Stimulated activated CD4-positive, alpha-beta T cell treated with anti-CD3 and anti-CD28 coated beads, TNF-alpha, amount 100 ng/mL, for 4 hours (primary cell): ENCODE measurements at places on chromosomes 5 and 9.

DNA sequence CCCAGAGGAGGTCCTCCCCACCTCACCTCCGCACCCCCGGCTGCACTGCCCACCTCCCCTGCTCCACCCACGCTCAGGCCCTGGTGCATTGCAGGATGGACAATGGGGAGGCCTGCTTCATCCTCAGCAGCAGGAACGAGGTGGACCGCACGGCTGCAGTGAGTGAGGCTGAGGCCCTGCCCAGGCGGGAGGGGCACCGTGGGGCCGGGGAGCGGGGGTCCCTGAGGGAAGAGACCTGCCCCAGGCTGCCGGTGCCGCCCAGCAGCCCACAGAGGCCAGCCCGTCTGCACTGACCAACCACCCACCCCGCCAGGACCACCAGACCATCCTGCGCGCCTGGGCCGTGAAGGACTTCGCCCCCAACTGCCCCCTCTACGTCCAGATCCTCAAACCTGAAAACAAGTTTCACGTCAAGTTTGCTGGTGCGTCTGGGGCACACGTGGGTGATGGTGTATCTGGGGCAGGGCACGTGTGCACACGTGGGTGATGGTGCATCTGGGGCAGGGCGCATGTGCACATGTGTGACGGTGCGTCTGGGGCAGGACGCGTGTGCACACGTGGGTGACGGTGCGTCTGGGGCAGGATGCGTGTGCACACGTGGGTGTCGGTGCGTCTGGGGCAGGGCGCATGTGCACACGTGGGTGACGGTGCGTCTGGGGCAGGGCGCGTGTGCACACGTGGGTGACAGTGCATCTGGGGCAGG lies 66.7 kb downstream of the KCNT1 start:
- DNase-seq, result no peak

- DNase-seq, result no peak
Observed at GRCh38 chr5:103255691-103256090, 2.9 kb upstream of the MACIR start.

DNA sequence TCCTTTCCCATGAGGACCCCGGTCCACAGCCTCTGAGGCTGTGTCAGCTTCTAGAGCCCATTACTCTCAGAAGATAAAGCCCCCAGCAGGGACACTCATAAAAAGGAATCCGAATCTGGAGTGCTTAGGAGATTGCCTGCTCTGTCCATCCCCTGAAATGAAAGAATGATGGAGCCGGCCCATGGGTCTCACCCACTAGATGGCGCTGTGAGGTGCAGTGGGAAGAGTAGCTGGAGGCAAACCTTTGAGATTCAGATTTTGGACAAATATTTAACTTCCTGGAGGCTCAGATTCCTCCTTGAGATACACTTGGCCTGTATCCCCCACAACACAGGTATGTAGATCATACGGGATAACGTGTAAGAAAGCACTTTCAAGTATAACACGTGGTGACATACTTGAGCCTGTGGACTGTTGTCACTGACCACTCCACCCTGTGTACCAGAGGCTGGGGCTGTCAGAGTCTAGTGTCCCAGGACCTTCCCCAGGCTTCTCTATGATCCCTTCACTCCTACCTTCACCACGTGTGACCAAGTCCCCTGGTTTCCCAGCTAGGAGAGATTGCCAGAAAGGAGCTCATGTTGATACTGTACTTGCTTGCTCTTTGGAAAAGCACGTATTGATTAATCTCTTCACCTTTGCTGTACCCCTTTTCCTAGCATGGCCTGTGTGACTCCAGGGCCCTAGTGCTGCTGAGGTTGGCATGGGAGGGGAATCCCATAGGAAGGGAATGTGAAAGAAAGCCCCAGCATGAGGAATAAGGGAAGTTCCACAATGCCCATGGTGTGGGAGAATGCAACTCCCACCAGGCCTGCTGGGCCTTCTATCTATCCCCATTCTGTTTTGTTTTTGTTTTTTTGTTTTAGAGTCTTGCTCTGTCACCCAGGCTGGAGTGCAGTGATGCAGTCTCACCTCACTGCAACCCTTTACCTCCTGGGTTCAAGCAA lies 32.1 kb downstream of the TRMO start:
- peak; percentile 37 for DNase-seq

- DNase-seq, result no peak
Observed at GRCh38 chr5:112823181-112823580, 37.9 kb upstream of the SRP19 start.

GRCh38 chr5:44275329-44275728 lies 113.9 kb downstream of the FGF10 start:
- no peak for DNase-seq

- DNase-seq, result no peak
Observed at GRCh38 chr5:127060470-127060985, 12.8 kb downstream of the C5orf63 start.

DNA sequence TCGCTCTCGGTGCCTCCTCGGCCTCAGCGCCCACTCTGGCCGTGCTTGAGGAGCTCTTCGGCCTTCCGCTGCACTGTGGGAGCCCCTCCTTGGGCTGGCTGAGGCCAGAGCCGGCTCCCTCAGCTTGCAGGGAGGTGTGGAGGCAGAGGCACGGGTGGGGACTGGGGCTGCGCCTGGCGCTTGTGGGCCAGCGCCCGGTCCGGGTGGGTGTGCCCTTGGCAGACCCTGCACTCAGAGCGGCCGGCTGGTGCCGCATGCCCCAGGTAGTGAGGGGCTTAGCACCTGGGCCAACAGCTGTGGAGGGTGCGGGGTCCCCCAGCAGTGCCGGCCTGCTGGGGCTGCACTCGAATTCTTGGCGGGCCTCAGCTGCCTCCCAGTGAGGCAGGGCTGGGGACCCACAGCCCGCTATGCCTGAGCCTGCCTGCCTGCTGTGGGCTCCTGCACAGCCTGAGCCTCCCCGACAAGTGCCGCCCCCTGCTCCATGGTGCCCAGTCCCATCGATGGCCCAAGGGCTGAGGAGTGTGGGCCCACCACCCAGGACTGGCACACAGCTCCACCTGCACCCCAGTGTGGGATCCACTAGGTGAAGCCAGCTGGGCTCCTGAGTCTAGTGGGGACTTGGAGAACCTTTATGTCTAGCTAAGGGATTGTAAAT lies 2085.2 kb upstream of the ACO1 start:
- DNase-seq, result no peak
